Myocyte (in vitro differentiated cells): ENCODE measurements at places on chromosomes 16 and 17. TPM values are rescaled to one million over a fixed set of nuclear protein-coding genes. Genes with fewer than 3 reads are reported as not detected.

The ZSWIM7 gene
- total RNA-seq = 25.2 and 35.7 TPM in 2 replicates

The GCSH gene
- 43.5 and 48.6 TPM in 2 replicates for total RNA-seq

The NSF gene
- 72.0 and 77.4 TPM in 2 replicates for total RNA-seq

The KRT33A gene
- not detected in 2 replicates for total RNA-seq

The NEUROD2 gene
- total RNA-seq = 0.05 TPM in 1 of 2 replicates, not detected in the other

The HAP1 gene
- 0.16 TPM in 1 of 2 replicates, not detected in the other for total RNA-seq

The SLC12A3 gene
- total RNA-seq = 0.16 TPM in 1 of 2 replicates, not detected in the other

The CES2 gene
- total RNA-seq = 70.7 and 81.0 TPM in 2 replicates

The UTS2R gene
- total RNA-seq = 29.1 and 60.3 TPM in 2 replicates

The GRIN2C gene
- 0.05 TPM in 1 of 2 replicates, not detected in the other for total RNA-seq
